ENCODE measurements at places on chromosomes 1 and 21.

DNA sequence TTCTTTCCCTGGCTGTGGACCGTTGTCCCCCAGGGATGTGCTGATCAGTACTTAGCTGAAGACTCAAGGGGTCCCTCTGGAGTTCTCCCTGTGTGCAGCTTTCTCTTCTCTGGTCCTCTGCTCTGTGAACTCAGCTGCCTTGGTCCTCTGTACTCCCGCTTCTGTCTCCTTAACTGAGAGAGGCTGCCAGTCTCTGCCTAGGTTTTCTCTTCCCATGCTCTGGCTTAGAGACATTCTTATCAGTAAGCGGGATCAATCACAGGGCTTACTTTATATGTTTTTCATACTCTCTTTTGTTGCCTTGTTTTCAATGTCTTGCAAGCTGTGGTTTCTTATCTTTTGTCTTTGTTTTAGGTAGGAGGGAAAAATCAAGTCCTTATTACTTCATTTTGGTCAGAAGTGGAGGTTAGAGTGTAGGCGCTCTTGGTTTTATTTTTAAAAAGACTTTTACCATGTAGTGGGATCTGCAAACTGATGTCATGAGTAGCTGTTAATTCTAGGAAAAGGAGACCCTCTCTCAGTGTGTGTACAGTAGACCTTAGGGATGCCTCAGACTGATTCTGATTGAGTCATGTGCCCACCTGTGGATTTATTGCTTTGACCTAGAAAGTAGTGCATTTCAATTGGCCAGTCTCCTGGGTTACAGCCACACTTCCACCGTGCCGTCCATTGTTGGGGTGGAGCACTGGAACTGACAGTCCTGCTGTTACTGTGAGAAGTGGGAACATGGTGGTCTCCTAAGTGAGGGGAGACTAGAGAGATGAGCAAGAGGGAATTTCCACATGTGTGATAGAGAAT lies 46.6 kb downstream of the TTC3 start:
- DNase-seq: no peak

- DNase-seq: no peak
Measured at GRCh38 chr1:85135392-85135798, 65.4 kb downstream of the SYDE2 start.

DNA sequence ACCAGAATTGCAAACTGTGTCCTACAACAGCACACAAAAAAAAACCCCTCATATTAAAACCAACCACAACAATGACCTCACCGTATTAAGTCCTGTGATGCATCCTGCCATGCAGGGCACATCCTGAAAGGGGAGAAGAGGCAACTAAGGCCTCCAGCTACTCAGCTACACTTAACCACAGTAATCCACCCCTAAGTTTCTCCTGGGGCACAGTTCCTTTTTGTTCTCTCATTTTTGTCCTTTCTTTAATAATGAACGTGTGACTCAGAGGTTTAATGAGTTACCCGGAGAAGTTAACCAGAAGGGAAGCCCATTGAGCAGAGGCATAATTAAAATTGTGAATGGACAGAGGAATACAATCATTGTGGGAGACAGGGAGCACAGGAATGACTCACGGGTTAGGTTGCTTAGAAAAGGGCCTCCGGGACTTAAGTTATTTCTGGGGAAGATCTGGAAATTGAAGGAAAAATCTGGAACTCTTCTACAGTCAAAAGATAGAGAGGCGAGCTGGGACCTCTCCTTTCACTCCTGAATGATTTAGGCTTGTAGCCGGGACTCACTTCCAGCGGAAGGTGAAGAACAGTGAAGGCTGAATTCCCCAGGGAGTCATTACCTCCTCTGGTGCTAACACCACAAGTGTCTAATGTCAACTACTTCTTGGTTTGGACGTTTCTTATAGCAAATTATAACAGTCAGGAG lies 36.9 kb upstream of the HIVEP3 start:
- no peak for DNase-seq

GRCh38 chr1:230067871-230068620 lies 1.0 kb downstream of the GALNT2 start:
- peak; percentile 28 for DNase-seq
